ENCODE measurements at places on chromosomes 6 and 20. TPM values are rescaled to one million over a fixed set of nuclear protein-coding genes. Genes with fewer than 3 reads are reported as not detected.
A peak's percentile ranks its signal among the peaks of the same experiment; 100 is the strongest.

GRCh38 chr20:47205577-47206123 lies 150.8 kb downstream of the ZMYND8 start:
- DNase-seq: no peak

DNA sequence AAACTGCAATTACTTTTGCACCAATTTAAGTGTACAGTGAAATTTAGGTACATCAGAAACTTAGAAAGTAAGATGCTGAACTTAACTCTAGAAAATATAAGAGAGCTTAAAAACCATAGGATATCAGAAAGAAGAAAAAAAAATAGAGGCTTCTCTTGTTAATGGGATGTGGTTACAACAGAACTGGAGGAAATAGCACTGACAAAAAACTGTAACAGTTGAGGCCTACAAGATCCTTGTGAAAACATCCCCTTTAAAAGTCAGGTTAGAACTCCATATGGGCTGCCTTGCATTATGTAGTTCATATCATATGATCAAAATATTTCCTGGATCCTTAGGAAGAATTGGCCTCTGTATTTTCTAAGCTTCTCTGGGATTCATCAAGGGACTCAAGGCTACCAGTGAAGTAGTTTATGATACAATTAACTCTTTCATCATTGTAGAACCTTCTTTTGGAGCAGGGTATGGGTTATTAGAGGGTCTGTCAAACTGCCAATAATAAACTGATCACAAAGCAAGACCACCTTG lies 24.8 kb downstream of the MTCL3 start:
- DNase-seq: no peak

DNA sequence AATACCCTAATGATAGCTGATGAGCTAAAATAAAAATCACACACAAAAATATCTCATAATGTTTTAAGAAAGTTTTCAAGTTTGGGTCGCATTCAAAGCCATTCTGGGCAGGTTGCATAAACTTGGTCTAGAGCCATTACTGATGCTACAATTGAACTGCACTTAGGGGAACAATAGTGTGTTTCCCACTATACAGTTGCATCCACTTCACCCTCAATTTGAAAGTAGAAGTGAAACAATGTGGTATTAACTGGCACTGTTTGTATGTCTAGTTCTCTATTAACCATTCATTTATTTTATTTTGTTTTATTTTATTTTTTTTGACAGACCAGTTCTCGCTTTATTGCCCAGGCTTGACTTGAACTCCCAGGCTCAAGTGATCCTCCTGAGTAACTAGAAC lies 23.0 kb upstream of the STK38 start:
- no peak for DNase-seq

The CCN6 gene
- total RNA-seq: 1.3 TPM

The CRISP3 gene
- 7.6 TPM for total RNA-seq

The VGLL2 gene
- total RNA-seq: not detected

- DNase-seq: no peak
Observed at GRCh38 chr6:133609415-133610226, 279.3 kb upstream of the TCF21 start.

DNA sequence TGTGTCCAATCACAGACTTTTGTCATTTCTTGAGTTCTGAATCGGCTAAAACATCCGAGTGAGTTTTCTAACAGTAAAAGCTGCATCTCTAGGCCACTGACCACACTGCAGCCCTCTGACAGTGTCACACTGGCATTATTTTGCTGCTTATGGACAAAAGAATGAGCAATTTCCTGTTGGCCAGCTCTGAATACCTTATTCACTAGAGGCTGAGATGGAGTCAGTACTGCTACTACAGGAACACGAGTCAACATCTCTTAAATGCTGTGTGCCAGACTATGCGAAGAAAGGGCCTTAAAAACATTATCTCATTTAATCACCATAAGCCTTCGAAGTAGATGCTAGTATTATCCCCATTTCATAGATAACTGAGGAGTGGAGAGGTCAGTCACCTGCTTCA lies 42.5 kb upstream of the IPCEF1 start:
- peak; percentile 0 for DNase-seq

The PEX7 gene
- total RNA-seq: 21.5 TPM

The ELOVL2 gene
- 0.07 TPM for total RNA-seq

DNA sequence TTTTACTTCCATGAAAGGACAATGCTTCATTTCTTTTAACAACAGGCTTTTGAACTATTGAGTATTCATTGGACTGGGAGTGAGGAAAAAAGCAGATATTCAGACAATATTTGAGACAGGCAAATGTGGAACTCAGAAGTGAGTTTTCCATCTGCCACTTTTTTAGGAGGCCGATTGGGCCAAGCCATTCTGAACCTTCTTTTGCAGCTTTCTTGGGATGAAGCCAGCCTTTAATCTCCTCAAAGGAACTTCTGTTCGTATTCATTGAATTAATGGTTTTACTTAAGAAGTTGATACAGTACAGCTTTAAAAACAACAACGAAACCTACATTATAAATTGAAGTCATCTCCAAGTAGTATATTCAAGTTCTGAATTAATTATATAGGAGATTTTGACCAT lies 187.1 kb upstream of the RNF217 start:
- no peak for DNase-seq

The DPPA5 gene
- total RNA-seq: not detected

GRCh38 chr20:57611586-57612311 lies 8.5 kb downstream of the ZBP1 start:
- DNase-seq: peak; percentile 72

DNA sequence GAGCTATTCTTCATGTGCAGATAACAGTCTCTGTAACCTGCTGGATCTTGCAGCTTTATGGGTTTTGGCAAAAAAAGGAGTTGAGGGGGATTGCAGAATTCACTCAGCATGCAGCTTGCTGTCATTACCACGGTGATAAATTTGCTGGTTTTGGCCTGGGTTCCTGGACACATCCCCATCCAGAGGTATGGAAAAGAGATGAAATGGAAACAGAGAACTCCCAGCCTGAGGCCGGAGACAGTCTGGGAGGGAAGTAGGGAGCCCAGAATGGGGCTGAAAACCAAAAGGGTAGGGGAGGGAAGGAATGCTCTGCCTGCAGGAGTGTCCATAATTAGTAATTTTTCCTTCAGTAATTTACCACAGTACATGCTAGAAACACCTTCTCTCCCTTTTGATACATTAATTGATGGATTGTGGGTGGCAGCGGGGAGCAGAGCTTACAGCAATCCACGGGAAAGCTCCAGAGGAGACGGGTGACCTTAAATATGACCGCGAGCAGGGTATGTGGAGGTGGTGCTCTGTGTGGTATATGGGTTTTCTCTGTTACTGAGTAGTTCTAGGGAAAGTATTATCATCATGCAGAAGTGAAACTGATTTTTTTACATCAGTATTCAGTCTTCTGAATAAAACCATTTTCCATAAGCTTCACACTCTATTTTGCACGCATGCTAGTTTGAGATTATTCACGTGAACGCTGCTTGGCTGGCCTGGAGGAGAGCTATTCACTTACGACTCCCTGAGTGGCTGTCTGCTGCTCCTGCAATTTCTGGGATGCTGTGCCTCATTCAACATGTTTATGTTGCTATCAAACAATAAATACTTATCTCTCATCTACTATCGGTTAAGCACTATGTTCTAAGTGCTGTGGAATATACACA lies 66.3 kb upstream of the KCNK16 start:
- no peak for DNase-seq

The RNF144B gene
- total RNA-seq: 43.8 TPM

DNA sequence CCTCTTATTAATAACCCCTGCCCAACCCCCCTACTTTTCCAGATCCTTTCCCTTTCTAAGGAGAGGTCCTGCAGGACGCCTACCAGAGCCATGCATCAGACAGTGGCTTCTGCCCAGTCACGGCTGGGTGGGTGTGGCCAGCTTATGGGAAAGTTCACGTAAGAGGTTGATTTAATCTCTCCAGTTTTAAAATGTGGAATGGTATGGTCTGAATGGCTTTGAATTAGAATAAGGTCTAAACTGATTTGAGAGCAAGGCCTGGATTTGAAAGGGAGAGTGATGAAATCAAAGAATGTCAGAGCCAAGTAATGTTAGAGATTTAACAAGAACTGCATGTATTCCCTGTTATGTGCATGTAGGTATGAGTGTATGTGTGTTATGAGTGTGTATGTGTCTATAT lies 275.7 kb downstream of the PAX1 start:
- DNase-seq: no peak

The CGA gene
- 5.9 TPM for total RNA-seq

GRCh38 chr6:17905611-17906592 lies 81.5 kb downstream of the KIF13A start:
- no peak for DNase-seq

DNA sequence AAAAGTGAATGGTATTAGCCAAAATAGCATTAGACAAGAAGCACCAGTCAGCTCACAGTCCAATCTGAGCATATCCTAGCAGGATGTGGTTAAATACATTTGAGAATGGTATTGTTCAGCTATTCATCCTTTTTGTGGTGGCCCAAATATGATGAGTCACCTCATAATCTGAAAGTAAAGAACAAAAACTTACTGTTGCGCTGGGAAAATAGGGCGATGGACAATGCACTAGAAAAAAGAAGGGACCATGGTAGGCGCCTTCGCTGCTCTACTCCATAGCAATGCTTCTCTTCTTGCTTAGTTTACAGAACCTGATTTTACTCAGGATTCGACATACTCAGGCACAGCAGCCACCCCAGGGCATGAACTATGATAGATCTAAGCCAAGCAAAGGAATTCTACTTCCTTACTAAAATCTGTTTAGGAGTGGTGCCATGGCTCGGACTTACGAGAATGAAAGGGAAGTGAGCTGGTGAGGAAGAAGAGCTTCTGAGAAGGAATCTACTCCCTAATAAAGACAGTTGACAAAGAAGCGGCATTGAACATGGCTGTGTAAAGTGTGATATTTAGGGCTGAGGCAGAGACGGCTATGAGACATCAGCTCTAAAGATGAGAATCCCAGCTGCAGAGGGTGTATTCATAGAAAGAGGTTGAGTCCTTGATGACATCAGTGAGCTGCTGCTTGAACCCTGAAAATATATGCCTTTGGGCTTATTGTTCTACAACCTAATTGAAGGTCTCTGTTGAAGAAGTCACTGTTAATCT lies 16.6 kb upstream of the FBXO9 start:
- no peak for DNase-seq

The MEP1A gene
- not detected for total RNA-seq

The BCLAF1 gene
- 177 TPM for total RNA-seq

DNA sequence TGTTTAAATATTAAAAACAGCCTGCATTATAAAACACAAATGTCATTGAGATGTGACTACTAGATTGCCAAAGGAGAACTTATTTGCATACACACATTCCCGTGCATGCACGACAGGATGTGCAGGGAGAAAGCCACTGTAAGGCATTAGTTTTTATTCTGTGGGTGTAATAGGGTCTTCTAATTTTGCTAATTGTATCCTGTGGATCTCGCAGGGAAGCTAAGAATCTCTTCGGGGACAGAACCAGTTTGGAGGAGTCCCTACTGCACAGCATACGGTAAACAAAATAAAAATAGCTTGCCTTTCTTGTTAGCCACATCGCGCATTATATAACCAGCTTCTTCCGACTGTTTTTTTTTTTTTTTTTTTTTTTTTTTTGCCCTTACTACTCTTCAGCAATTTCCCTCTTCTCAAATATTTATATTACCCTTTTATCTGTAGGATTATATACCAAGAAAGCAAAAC lies 2.0 kb downstream of the ATXN1 start:
- no peak for DNase-seq

The HUS1B gene
- not detected for total RNA-seq

GRCh38 chr6:72042088-72042487 lies 155.7 kb downstream of the RIMS1 start:
- DNase-seq: no peak

DNA sequence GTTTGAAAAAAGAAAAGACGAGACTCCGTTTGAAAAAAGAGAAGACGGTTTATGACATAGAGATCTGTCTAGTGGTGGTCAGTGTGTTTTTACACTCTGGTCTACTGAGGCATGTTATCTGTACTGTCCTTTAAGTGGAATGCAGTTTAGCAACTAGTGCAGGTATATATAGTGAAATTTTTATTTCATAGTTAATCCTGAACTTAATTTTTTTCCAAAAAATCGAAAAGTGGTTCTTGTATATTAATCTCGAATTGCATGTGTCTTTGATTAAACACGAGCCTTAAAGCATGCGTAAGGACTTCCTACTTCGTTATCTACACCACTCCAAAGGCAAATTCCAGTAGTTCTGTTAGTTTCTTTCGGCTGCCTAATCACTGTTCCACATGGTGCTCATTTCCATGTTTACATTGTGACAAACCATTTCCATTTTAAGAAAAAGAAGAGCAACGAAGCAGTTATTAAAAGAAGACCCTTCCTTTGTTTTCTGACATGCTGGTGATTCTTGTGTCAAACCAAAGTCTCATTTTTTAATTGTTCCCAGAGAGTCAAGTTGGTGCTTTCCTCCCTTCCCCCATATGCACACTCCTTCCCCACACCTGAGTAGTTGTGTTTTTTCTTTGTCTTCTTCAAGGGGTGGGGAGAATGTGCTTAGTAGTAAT lies 2.3 kb downstream of the SNX9 start:
- DNase-seq: no peak

The LIN28B gene
- total RNA-seq: not detected

The STMN3 gene
- 11.6 TPM for total RNA-seq

GRCh38 chr6:127904160-127904559 lies 3.3 kb upstream of the THEMIS start:
- DNase-seq: no peak

- no peak for DNase-seq
Observed at GRCh38 chr6:14622085-14622484, 504.5 kb downstream of the CD83 start.

The WFDC5 gene
- total RNA-seq: 533 TPM

DNA sequence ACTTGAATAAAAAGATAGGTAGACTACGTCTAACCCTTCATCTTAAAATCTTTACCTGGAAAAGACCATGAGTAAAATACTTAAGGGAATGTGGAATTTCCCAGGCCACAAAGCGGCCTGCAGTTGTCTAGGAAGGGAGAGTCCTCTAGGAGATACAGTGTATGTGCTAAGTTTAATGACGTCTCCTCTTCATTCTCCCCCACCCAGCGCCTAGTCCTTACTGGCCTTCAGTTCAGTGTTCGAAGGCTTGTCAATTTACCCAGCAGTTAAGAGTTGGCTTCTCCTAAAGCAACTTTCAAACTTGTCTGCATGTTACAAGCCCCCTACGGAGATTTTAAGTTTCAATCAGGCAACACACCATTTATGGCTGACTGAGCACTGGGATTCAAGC lies 35.2 kb downstream of the HFE start:
- DNase-seq: no peak

The PCK1 gene
- 11.6 TPM for total RNA-seq

Data from lower leg skin (tissue), 4 donors.